Skeletal muscle cell (primary cell): ENCODE measurements at places on chromosomes 7 and 10.

GRCh38 chr7:92292981-92293380, 47.2 kb downstream of the ANKIB1 start:
- no peak for DNase-seq

DNA sequence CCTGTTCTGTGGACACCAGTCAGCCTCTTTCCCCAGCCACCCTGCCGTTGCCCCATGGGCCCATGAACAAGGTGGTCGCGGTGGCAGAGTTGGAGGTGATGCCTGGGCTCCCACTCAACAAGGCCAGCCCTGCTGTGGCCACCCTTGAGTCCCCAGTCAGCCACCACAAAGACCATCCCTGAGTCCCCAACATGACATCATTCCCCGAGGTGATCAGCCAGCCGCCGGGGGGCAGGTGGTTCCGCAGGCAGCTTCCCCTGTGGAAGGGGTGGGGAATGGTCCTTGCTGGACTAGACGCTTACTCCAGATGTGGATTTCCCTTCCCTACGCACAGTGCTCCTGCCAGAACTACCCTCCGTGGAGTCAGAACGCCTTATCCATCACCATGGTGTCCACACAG, 271.7 kb downstream of the PTPRN2 start:
- no peak for DNase-seq

DNA sequence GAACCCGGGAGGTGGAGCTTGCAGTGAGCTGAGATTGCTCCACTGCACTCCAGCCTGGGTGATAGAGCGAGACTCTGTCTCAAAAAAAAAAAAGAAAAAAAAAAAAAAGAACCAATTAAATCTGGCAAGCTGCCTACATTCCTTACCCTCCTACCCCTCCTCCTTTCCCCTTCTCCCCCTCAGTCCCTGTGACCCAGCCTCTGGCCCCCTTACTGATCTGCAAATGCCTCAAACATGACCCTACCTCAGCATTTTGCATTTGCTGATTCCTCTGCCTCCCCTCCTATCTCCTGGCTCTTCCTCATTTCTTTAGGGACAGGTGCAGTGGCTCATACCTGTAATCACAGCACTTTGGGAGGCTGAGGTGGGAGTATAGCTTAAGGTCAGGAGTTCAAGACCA, 19.3 kb downstream of the CDHR3 start:
- DNase-seq = no peak

- DNase-seq = no peak
Observed at GRCh38 chr7:114740095-114740494, 181.8 kb upstream of the MDFIC start.

DNA sequence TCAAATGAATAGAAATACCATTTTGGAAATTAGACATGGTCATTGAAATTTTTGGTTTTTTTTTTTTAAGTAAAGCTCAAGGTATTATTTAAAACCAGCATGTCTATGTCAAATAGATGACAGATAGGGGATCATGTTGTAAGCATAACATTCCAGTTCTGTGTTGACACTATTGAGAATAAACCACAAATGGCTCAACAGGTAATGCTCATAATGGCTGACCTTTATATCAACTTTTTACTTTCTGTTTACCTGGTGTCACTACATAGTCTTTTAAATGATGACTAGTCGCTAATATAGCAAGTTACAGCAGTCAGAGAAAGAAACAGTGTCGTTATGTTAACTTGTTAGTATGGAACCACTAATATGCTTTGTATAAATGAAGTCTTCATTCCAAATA, 616.0 kb downstream of the GATA3 start:
- no peak for DNase-seq

DNA sequence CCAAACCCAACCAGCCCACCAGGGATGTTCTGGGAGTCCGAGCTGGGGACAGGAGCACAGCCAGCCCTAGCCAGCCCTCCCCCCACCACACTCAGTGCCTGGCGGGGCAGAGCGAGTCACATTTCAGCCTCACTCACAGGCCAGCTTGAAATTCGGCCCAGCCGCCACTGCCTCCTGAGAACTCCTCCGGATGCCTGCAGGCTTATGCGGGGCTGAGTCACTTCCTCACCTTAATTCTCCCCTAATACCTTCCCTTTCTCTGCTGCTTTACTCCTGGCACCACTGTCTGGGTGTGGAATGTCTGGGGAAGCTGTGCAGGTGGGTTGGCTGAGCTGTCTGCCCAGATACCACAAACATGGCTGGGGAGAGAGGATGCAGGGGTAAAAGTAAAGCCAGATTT, 22.6 kb upstream of the DLG5 start:
- no peak for DNase-seq

- no peak for DNase-seq
Observed at GRCh38 chr10:7192831-7193361, 217.9 kb downstream of the SFMBT2 start.

DNA sequence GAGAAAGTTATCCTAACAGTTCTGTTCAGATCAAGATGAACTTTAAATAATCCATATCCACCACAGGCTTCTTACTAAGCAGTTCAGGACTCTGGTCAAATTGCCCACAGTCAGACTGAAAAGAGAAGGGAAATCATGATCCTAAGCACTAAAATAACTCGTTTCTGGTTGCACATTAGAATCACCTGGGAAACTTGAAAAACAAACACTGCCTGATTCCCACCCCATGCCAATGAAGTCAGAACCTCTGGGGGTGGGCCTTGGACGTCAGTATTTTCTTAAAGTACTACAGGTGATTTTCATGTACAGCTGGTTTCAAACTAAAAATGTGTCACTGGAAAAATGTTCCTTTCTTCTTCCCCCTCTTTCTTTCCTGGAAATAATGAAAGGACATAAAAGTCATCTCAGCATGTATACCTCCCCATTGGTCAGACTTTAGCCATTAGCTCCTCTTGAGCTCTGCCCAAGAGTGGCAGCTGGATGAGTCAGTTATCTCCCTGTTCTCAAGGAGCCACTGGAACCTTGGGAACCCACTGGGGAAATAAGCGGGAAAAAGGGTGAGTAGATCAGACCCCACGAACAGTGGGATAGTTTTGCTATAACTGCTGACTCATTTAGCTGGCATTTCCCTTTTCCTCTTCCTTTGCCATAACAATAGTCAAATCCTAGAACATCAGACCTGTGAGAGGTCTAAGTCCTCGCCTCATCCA, 75.3 kb upstream of the IL6 start:
- peak; percentile 74 for DNase-seq

GRCh38 chr10:11329062-11329673, 282.3 kb downstream of the USP6NL start:
- no peak for DNase-seq

DNA sequence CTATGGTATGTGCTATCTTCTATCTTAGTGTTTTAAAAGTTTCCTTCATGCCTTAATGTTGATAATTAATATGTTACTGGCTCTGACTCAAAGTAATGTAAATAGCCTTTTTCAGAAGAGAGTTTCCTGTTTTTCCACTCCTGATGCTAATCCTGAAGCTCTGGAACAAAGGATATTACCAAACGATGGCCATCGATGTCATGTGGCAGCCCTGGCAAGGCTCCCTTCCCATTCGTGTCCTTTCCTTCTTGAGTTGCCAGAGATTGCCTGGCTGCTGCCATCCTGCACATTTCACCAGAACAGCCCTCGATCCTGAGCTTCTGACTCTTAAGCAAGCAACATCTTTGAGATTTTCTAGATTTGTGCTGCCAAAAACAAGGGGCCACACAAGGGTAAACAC, 46.0 kb downstream of the RNF133 start:
- DNase-seq = no peak

- no peak for DNase-seq
Observed at GRCh38 chr10:22444219-22444788, 99.0 kb downstream of the SPAG6 start.

DNA sequence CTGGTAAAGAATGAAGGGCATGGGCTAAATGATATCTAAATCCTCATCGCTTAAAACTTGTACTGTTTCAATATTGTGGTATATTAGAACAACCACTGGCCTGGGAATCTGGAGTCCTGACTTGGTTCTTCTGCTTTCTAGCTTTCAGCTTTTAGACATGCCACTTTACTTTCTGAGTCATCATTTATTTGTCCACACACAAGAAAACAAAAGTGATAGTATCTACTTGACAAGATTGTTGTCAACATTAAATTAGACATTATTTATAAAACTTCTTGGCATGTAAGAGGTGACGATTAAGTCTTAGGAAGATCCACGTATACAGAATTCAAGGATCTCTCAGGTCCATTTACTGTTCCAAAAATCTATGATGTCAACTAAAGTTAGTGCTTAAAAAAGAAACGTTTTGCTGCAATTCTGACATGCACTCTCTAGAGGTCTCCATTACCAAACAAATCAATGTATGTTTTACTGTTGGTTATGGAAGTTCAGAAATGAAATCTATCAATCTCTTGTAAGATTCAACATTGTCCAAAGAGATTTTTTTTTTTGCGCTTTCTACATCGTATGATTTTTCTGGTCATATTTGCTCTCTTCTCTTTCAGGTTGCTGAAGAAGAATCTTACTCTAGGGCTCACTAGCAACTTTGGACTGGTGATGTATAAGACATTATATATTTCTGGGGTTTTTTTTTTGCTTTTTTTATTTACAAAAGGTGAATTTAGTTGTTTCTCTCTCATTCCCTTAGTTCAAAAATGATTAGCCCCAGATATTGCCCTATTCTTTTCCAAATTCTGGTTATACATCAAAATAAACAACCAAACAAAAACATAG, 53.6 kb upstream of the DYNC1I1 start:
- no peak for DNase-seq

- DNase-seq = no peak
Observed at GRCh38 chr10:58660575-58661255, 148.0 kb downstream of the BICC1 start.

GRCh38 chr7:77352665-77353406, 63.3 kb downstream of the GSAP start:
- DNase-seq = no peak

- no peak for DNase-seq
Observed at GRCh38 chr10:75115137-75115536, 3.7 kb downstream of the SAMD8 start.

- DNase-seq = no peak
Observed at GRCh38 chr10:125992254-125992653, 95.9 kb downstream of the FANK1 start.

DNA sequence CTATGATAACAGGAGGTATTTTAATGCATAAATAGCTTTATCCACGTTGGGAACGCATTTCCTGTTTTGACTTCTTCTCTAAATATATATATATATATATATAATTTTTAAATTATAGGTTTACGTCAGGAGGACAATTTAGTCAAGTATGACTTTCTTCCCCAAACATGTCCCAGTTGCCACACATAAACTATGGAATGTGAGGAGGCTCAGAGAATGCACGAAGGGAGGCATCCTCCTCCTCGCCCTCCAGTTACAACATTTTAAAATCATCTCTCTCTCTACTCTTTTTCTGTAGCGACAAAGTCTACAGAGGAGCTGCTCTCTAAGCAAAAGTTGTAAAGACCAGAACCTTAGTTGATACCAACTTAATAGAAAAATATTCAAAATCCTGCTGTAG, 106.9 kb upstream of the LYZL1 start:
- DNase-seq = no peak

GRCh38 chr10:70130878-70131559, 1.6 kb downstream of the AIFM2 start:
- DNase-seq = peak; percentile 61

DNA sequence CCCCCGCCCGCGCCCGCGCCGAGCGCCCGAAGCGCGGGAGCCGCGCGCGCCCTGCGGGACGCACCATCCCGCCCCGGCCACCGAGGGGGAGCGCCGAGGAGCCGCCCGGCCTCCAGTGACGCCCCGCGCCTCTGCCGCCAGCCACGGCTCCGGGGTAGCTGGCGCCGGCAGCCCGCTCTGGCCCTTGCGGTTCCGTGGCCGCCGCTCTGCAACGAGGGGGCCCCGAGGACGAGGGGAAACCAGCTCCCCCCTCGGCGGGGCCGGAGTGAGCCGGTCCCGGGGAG, at the start of gene PAXIP1:
TSS of gene PAXIP1 (minus strand) at position 33 of the 284 bp plus-strand sequence. CDS start 195 bp downstream, outside the sequence.
- no peak for DNase-seq

DNA sequence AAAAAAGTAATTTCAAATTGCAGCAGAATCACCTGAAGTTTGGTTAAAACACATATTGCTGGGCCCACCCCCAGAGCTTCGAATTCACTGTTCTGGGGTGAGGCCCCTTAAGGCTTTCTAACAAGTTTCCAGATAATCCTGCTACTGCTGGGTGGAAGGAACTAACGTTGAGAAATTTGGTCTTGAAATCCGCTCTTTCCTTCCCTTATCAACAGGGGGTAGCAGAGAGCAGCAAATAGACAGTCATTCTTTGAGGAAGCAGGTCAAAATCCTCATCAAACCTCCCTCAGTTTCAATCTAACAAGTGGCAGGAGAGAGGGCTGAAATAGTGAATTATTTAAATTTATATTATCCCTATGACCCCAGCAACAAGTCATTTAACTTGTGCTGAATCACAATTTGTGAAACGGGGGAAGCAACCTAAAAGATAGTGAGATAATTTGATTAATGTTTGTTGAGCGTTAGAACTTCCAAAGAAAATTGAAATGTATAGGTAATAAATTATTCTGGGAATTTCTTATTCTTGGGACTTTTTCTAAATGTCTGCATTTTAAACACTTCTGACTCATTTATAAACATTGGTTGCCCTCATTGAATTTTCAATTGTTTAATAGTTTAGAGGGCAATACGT, 21.7 kb upstream of the MALSU1 start:
- DNase-seq = no peak

- DNase-seq = no peak
Observed at GRCh38 chr10:62590306-62590705, 214.2 kb upstream of the ADO start.

DNA sequence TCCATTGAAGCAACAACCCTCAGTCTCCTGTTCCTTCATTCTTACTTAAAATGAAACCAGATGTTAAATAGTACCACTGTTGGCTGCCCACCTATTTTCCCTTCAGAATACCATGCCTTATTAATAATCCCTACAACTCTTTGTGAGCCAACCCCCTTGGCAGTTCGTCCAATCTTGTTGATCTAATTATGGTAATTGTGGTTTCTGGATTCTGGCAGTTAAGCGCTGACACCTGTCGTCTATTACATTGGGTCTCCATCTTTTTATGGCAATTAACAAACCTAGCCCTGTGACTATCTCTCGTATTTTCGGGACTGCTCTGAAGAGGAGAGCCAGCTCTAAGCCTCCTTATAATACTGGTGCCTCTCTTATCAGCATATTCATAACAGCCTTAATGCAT, 432.0 kb downstream of the ATRNL1 start:
- DNase-seq = no peak

DNA sequence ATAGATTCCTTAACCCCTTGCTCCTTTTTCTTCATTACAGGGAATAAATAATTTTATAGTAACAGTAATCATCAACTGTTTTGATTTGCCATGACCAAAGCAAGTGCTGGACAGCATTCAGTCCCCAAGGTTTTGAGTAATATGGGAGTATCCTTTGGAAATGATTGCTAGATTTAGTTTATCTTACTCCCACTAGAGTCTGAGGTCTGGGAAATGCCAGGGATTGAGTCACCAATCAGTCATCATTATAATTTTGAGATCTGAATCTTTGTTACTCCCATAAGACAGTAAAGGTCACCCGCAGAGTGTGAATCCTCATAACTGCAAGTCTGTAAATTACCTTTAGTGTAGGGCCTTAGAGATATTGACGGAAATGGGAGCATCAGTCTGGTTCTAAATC, 133.7 kb upstream of the SEMA3E start:
- peak; percentile 28 for DNase-seq
